ENCODE measurements at places on chromosomes 13 and 19.

- no peak for DNase-seq
These were observed 179.0 kb downstream of the LACC1 start for GRCh38 chr13:44058624-44059215.

DNA sequence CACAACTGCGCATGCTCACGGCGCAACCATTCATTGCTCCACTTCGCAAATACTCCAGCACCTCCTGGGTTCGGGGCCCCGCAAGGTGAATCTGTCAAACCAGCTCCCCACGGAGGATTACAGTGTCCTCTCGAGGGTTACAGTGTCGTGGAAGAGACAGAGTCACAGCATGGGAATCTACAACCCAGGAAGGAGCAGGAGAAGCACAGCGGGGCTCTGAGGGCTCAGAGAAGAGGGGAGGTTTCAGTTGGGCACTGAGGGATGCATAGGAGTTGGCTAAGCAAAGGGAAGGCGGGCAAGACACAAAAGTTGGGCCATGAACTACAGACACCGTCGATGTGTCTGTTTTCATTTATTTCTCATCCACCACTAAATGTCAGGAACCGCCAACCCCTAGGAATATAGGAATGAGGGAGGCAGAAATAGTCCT is 1.0 kb upstream of the GTF2F1 start:
- DNase-seq, result no peak

GRCh38 chr13:63942372-63942771 is 2526.7 kb upstream of the PCDH20 start:
- no peak for DNase-seq

GRCh38 chr13:33721724-33722123 is 96.2 kb upstream of the RFC3 start:
- peak; percentile 15 for DNase-seq

- DNase-seq, result no peak
These were observed 1436.4 kb downstream of the UQCRFS1 start for GRCh38 chr19:27776524-27776923.

DNA sequence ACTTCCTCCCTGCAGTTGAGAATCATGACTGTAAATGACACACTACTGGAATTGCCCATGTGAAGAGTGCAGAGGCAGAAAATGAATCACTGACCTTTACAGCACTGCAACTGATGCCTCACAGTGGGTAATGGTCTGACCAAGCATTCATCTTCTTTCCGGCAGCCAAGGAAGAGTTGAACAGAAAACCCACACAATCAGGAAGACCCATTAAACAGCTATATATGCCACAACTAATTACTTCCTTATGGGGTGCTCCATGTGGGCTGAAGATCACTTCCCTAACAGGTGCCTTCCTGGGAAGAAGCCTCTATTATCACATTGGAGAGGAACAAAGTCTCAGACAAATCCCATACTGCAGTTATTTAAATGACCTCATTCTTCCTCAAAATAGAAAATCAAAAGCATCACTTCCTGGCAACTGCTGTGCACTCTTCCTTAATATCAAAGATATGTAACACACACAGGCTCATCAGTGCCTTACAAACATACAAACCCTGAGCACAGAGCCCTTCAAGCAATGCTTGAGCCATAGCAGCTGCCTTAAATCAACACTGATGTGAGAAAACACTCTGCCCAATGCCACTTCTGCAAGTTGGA is 45.8 kb downstream of the RUBCNL start:
- no peak for DNase-seq

GRCh38 chr13:100532836-100533435 is 55.7 kb downstream of the GGACT start:
- DNase-seq, result no peak

DNA sequence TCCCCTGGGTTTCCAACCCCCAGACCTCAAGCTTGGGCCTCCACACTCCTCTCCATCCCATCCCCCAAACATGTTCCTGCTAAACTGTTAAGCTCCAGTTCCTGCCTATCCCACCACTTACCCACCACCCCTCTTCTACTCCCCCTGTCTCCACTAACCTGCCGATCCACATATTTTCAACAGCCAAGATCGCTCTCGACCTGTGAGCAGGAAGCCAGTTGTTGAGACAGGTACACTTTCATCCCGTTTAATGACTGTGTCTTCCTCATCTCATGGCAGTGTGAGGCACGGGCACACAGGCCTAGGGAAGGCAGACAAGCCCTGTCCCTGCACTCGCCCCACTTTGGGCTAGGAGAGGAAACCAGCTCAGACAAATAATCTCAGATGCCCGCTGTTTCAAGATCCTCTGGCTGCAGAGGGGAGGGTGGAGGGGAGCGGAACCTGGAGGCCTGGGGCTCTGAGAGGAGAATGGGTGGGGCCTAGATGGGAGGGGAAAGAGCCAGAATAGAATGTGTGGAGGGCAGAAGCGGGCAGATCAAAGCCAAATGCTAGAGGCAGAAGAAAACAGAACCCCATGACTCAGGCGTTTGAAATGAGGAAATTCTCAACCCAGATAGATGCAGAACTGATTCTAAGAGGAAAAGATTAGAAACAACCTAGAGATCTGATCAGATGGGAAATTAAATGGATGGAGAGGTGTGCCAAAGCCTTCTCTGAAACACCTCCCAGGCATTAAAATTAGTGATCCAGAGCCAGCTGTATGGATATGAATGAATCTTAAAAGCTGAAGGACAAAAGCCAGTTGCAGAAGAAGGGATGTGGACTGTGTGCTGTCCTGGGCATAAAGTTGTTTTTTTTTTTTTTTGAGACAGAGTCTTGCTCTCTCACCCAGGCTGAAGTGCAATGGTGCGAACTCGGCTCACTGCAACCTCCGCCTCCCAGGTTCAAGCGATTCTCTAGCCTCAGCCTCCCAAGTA is 16.9 kb upstream of the CYP2S1 start:
- DNase-seq, result peak; percentile 93

GRCh38 chr19:17554968-17555479 is 425 bp upstream of the COLGALT1 start:
- no peak for DNase-seq

- DNase-seq, result no peak
These were observed 385.6 kb downstream of the IRS2 start for GRCh38 chr13:109400624-109401257.

GRCh38 chr19:45507872-45508416 is 665 bp downstream of the VASP start:
- peak; percentile 71 for DNase-seq

DNA sequence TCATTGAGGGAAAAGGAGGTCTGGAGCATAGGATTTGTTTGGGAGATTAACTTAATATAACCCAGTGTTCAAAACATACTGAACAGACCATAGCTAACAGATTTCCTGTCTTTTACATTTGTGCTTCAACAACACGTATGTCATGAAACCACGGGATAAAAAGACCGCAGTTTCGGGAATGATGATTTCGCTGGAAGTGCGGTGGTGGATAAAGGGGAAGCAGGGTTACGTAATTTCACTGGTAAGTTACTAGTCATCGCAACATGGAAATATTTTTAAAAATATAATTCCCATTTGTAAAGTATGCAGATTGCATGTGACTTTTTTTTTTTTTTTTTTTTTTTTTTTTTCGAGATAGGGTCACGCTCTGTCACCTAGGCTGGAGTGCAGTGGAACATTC is 237.4 kb downstream of the LMO7 start:
- no peak for DNase-seq

- no peak for DNase-seq
These were observed 24.6 kb downstream of the LMO7 start for GRCh38 chr13:75660694-75661093.

DNA sequence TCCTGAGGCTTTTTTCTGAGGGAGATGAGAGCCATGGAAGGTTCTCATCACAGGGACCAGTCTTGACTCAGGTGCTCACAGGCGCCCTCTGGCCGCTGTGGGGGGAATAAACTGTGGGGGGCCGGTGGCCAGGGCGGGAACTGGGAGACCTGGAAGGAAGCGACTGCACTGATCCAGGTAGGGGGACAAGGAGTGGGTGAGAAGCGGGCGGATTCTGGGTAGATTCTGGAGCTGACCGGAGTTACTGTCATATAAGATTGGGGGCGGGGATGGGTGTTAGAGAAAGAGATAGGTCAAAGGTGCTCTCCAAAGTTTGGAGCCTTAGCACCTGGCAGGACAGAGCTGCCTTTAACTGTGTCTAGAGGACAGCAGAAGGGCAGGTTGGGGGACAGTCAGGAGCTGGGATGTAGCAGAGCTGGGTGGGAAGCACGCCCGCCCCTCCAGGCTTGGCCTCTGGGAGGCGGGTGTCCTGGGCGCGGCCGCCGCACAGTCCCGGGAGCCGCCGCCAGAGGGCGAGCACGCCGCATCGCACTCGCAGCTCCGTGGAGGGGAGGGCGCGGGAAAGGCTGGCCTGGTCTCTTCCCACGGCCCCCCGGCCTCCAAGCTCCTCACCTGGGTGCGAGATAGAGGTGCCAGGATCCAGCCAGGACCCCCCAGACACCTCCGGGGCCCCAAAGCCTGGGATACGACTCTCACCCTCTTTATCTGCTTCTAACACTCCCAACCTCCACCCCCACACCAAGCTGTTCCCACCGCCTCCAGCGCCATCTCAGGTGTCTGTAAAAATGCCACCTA is 4.2 kb upstream of the DAND5 start:
- peak; percentile 89 for DNase-seq

GRCh38 chr13:45954836-45955800 is 97.4 kb downstream of the ZC3H13 start:
- no peak for DNase-seq

GRCh38 chr13:23799945-23800344 is 89.3 kb downstream of the MIPEP start:
- no peak for DNase-seq

GRCh38 chr19:28943651-28944050 is 269.3 kb downstream of the UQCRFS1 start:
- DNase-seq, result no peak

DNA sequence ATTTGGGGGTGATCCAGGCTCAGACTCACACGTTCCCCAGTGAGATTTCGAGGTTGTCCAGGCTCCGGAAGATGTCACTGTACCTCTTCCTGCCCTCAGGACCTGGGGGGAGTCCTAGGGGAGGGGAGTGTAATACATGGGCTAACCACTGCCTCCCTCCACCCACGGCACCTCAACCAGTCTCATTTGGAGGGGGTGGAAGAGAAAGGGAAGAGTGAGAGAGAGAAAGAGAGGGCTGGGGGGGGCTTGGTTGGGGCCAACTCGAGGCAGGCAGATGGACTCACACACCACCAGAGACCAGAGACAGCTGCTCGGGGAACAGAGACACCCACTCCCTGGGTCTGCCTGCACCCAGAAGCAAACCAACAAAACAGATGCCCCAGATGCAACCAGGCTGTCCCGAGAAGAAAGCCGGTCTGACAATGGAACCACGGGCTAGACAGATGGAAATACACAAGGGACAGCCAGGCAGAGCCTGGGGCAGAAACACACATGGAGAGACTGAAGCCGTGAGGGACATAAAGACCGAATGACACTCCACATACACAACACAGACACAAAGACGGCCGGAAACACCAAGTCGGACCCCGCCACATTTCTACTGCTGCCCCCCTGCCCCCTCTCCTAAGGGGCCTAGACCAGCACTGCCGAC is 825 bp downstream of the GMIP start:
- DNase-seq, result peak; percentile 56
